ENCODE measurements at places on chromosomes 5 and 9. TPM values are rescaled to one million over a fixed set of nuclear protein-coding genes. Genes with fewer than 3 reads are reported as not detected.

DNA sequence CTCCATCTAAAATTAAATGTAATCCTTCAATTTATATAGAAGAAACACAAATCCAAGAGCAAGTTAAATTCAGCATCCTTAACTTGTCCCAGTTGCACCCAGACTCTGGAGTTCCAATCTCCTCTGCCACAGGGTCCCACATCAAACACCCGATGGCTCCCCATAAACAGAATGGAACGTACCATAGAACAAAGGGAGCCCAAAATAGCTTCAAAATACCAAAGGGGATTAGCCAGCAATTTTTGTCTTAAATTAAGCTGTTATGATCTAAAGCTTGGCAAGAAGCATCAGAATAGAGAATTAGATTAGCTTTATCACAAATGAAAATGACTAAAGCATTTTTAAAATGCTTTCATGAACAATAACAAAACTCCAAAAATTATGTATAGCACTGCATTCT lies 112.8 kb downstream of the FANCC start:
- no peak for DNase-seq

The HRH2 gene
- polyA plus RNA-seq = 2.9 TPM

The ACO1 gene
- polyA plus RNA-seq = 20.0 TPM

The GFI1B gene
- 0.37 TPM for polyA plus RNA-seq

The SH2D3C gene
- 22.7 TPM for polyA plus RNA-seq

DNA sequence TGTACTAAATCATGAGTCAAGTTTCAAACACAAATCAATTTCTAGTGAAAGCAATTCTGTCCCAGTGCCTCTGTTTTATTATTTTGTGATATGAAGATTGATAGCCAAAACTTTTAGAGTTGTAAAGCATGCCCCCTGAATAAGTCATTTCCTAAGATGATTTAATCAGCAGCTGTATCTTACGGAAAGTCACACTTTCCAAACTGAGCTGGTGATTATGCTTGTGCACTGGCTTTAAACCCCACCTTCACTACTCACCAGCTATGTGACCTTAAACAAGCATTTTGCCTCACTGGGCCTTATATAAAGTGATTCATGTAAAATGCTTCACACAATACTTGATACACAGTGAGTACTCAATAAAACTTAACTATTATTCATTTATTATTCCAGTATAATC lies 78.1 kb downstream of the EDIL3 start:
- no peak for DNase-seq

GRCh38 chr5:145936401-145937131 lies at the start of gene SH3RF2:
SH3RF2 (plus strand) TSS chr5:145936578; CDS start chr5:145937929, 1,351 bp downstream.
- DNase-seq = peak; percentile 42

GRCh38 chr9:124698265-124698664 lies 72.8 kb downstream of the NR6A1 start:
- DNase-seq = no peak

GRCh38 chr5:98975682-98976407 lies 47.0 kb upstream of the CHD1 start:
- no peak for DNase-seq

The HAVCR1 gene
- not detected for polyA plus RNA-seq

GRCh38 chr9:129568560-129569501 lies 52.1 kb downstream of the C9orf50 start:
- DNase-seq = peak; percentile 64

The SIGMAR1 gene
- polyA plus RNA-seq = 52.8 TPM

DNA sequence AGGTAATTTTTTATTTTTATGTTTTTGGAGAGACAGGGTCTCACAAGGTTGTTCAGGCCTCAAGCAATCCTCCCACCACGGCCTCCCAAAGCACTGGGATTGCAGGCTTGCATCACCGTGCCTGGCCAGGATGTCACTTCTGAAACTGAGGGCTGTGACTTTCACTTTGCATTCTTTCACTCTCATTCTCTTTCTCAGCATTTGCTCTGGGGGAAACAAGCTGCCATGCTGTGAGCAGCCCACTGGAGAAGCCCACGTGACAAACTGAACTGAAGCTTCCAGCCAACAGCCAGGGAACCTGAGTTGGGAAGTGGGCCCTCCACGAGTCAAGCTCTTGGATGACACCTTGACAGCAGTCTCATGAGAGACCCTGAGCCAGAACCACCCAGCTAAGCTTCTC lies 109.4 kb downstream of the C5orf15 start:
- DNase-seq = no peak

- no peak for DNase-seq
Observed at GRCh38 chr9:33167972-33168461, 881 bp upstream of the B4GALT1 start.

The NNT gene
- polyA plus RNA-seq = 68.6 TPM

The BARX1 gene
- not detected for polyA plus RNA-seq

The DND1 gene
- polyA plus RNA-seq = not detected

The PCDH12 gene
- 17.3 TPM for polyA plus RNA-seq

DNA sequence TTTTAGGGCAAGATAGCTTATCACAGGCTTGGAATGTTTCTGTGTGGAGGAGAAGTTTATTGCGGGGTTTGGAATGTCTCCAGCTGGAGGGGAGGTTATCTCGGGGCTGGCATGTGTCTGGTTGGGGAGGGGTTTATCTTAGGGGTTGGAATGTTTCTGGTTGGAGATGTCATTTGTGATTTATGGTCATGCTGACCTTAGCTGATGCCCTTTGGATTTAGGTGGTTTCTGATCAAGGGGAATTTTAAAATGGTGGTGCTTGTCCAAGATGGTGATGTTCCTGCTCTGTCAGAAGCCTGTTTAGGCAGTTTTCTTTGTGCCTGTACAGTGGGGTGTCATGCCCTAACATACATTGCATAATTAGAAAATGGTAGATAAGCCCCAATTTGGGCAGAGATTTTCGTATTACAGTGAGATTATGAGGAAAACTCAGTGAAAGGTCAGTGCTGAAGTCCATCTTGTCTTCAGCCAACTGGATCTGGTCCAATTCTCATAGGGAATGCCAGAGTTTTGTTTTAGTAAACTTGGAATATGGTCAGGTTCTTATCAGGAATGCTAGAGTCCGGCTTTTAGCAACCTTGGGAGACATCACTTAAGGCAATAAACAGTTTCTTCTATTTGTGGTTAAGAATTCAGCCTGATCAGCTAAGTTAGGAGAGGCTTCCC lies 14.3 kb downstream of the CDK20 start:
- DNase-seq = no peak

DNA sequence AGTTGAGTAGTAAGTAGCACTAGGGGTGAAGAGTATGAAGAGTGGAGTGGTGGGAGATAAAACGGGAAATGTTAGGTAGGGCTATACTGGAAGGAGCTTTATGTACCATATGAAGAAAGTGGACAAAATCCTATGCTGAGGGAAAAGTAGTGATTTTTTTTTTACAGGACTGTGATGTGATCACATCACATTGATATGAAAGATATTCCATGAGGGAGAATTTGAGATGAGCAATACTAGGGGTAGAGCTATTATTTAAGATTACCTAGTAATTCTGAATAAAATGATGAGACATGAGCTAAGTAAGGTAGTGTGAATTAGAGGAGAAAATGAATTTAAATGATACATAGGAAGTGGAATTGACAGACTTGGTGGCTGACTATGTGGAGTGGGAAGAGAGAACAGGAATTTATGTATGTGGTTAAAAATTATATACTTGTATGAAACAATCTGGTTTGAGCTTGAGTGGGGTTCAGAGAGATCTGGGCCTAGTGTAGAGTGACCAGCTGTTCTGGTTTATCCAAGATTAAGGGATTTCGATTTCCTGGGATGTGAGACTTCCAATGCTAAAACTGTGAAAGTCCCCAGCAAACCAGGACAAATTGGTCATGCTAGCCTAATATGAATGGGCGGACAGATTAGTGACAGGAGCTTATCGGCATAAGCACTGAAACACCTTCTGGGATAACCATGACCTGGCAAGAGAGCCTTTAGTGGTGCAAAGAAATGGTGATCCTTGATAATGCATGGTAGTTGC lies 29.3 kb upstream of the STOM start:
- no peak for DNase-seq

The MFAP3 gene
- 34.0 TPM for polyA plus RNA-seq

DNA sequence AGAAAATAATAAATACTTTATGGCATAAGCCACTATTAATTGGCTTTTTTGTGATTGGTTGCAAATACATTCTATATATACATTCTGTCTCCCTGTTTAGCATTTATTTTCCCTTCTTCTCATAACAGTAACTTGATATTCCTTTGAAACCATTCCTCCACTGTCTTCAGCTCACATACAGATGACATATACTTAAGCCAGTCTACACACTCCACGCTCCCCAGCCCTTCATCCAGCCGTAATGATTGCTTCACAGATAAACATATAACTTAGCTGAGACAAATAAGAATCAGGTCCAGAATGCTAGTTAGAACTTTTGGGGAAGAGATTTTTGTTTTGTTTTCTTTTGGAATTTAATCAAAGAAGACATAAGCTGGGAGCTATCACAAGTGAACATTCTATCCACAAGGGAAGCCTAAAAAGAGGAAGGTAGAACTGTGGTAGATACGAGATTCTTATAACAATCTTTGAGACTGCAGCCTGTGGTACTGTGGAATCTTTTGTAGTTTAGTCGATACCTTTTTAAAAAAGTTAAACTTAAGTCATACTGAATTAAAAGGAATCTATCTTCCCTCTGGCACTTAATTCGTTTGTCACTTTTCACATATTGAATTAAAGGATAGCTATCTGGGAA lies 365.1 kb upstream of the PRR16 start:
- DNase-seq = no peak

The GMCL2 gene
- not detected for polyA plus RNA-seq

GRCh38 chr9:99660191-99660636 lies 161.5 kb upstream of the NR4A3 start:
- DNase-seq = peak; percentile 7

The SOX30 gene
- polyA plus RNA-seq = 0.59 TPM

- DNase-seq = peak; percentile 48
Observed at GRCh38 chr9:36008774-36009300, 27.9 kb upstream of the RECK start.

- DNase-seq = no peak
Observed at GRCh38 chr5:35369965-35370790, 139.9 kb upstream of the PRLR start.

The SHLD3 gene
- polyA plus RNA-seq = 3.3 TPM

DNA sequence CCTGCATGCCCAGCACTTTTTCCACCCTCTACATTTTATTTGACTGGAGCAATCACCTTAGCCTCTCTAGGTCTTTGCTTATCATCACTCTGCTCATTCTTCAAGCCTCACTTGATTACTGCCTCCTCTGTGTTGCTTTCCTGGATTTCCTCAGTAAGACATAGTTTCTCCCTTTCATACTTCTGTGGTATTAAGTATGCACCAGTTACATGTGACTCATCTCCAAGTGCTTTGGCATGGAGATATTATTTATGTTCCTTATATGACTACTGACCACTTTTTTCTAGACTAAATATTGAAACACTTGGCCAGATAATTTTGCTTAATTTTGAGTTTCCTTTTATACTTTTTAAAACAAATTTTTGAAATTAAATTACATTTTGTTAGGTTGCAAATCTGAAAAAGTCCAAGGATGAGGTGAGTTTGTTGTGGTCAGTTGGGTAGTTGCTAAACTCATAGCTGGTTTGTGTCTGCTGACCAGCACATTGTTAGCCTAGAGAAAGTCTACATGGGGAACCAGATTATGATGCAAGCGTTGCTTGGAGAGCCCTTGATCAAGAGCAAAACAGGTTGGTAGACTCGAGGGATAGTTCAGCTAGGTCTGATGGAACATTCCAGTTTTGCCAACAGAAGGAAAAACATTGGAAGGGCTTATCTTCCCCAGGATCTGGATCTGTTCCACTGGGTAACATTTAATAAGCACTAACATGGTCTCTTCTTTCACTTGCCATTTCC lies 140.2 kb downstream of the TMC1 start:
- no peak for DNase-seq

The TBC1D2 gene
- 2.0 TPM for polyA plus RNA-seq

- peak; percentile 0 for DNase-seq
Observed at GRCh38 chr5:162393534-162393933, 326.0 kb downstream of the GABRG2 start.

The TMEM245 gene
- 41.9 TPM for polyA plus RNA-seq

GRCh38 chr5:59698207-59699178 lies 195.0 kb downstream of the PDE4D start:
- DNase-seq = no peak
